ENCODE measurements at places on chromosomes 3 and 15.

- peak overlapping the region; percentile 72 for H3K27ac ChIP-seq
- no peak for DNase-seq
- H3K4me3 ChIP-seq, result no peak overlapping the region
Observed at GRCh38 chr15:98718426-98719136, 70.2 kb downstream of the IGF1R start.

DNA sequence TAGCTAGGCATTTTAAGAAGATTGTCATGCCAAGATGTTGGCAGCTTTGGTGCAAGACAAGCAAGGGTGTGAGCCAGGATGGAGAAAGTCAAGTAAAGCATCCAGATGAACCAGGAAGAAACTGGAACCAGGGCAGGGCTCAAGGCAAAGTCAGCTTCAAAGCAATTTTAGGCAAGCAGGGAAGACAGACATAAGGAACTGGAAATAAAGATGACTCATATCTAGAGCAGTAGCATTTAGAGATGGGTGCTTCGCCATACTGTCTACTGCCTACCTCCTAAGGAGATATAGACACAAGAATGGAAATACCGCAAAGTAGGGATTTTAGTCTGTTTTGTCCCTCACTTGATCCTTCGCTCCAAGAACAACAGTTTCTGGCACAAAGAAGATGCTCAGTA is 59.9 kb downstream of the RYR3 start:
- no peaks in the 10 kb centered on the region for H3K36me3 ChIP-seq
- no peak for DNase-seq
- peaks cover 5% of the 10 kb centered on the region for H3K4me1 ChIP-seq
- H3K27ac ChIP-seq, result no peak overlapping the region
- no peaks in the 10 kb centered on the region for H3K27me3 ChIP-seq

GRCh38 chr3:160820022-160820421 is 64.0 kb downstream of the PPM1L start:
- H3K36me3 ChIP-seq, result no peaks in the 10 kb centered on the region
- no peak for DNase-seq
- no peaks in the 10 kb centered on the region for H3K4me1 ChIP-seq
- H3K4me3 ChIP-seq, result no peak overlapping the region
- H3K27me3 ChIP-seq, result peaks cover 2% of the 10 kb centered on the region

DNA sequence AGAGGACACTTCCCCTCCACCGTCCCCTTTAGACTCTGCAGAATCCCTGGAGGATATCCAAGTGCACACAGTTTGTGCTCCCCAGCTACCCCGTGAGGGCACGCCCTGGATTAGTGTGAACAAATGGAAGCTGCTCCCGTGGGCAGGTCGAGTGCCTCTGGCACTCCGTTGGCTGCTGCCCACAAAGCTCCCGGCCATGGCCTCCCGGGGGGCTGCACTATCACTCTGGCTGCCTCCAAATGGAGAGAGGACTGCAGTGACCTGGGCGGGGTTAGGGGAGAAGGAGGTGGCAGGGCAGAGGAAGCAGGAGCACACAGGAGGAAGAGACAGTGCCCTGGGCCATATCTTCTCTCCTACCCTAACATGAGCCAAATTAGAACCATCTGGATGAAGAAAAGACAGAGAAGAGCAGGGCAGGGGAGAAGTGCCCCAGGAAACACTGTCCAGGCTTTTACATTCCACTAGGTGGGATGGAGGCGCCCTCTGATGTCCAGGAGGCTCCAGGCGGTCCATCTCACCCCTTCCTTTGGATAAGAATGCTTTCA is 29.4 kb upstream of the ACAD9 start:
- DNase-seq, result no peak
- H3K27ac ChIP-seq, result no peak overlapping the region
- peak overlapping the region; percentile 23 for H3K4me3 ChIP-seq
- H3K4me1 ChIP-seq, result peaks cover 15% of the 10 kb centered on the region

GRCh38 chr3:170108955-170109354 is 71.2 kb downstream of the GPR160 start:
- no peak overlapping the region for H3K4me3 ChIP-seq
- H3K4me1 ChIP-seq, result peaks cover 19% of the 10 kb centered on the region
- DNase-seq, result no peak
- peaks cover 30% of the 10 kb centered on the region for H3K36me3 ChIP-seq

DNA sequence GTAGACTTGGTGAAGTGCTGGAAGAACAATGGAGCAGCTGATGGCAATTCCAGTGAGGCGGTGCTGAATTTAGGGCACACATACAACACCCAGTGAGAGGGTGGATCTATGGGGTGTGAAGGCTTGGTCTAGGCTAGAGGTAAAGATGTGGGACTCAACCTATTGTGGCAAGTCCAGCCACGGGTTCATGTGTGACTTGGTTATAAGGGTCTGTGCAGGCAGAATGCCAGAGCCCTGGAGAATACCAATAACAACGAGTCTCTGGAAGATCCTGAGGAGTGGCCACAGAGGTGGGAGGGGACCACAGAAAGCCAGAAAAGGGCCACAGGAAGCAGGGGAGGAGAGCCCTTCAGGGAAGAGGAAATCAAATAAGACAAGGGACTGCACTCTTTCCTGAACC is 55.0 kb downstream of the VGLL4 start:
- peak overlapping the region; percentile 79 for H3K4me3 ChIP-seq
- peak overlapping the region; percentile 94 for H3K27ac ChIP-seq
- peaks cover 90% of the 10 kb centered on the region for H3K4me1 ChIP-seq
- H3K27me3 ChIP-seq, result peaks cover 18% of the 10 kb centered on the region

DNA sequence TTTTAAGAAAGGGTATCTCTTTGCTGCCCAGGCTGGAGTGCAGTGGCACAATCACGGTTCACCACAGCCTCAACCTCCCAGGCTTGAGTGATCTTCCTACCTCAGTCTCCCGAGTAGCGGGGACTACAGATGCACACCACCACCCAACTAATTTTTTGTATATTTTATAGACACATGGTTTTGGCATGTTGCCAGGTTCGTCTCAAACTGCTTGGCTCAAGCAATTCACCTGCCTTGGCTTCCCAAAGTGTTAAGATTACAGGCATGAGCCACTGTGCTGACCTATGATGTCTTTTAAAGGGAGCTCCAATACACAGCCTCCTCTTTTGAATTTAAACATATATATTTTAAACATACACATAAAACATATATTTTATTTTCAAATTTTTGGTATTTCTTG is 60.9 kb downstream of the SLC9C1 start:
- peaks cover 4% of the 10 kb centered on the region for H3K4me1 ChIP-seq
- DNase-seq, result no peak

- H3K27ac ChIP-seq, result no peak overlapping the region
- no peaks in the 10 kb centered on the region for H3K27me3 ChIP-seq
- no peaks in the 10 kb centered on the region for H3K4me1 ChIP-seq
Observed at GRCh38 chr3:56484525-56485032, 16.3 kb upstream of the ERC2 start.
